NCI-H1092 (cell line): ENCODE measurements at places on chromosomes 2 and 18.

DNA sequence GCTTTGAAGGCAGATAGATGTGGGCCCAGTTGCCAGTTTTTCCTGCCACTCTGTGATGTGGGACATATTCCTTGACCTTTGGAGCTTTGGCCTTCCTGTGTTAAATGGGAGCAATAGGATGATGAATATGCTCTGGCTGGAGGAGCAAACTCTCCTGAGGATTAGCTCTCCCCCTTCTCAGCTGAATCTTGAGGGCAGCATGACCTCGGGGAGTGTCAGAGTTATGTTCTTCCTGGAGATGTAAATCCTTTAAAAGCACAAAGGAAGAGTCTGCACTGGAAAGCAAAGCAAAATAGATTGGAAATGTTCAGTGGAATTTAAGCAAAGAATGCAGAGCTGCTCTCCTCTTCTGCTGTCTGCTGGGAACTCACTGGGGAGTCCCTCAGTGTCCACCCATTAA, 160.1 kb downstream of the ALK start:
- DNase-seq, result no peak

DNA sequence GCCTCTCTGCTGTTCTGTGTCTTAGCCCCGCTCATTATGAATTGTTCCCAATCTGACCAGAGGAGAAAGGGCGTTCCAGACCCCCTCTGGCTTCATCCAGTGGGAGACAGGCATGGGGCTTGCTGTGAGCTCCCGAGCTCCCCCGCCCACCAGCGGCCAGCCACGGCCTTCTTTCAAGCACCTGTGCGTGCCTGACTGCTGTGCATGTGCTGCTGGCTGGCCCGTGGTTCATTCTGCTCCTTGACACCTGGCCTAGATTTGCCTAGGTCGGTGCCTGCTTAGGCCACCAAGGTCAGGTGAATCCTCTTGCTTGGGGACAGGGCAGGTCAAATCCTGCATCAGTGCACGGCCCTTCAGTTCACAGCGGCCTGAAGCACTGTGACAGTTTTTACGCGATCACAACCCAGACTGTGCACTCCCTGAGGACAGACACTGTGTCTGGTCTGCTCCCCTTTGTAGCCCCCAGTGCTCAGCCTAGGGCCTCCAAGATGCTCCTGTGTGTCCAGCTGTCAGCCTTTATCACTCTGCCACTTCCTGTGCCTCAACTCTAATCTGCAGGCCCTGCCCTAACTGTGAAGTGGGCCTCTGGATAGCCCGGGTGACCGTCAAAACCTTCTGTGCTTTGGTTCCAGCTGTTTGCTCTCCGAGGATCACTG, 3.6 kb upstream of the LPIN1 start:
- no peak for DNase-seq

GRCh38 chr2:8328217-8328616, 353.6 kb upstream of the ID2 start:
- no peak for DNase-seq

DNA sequence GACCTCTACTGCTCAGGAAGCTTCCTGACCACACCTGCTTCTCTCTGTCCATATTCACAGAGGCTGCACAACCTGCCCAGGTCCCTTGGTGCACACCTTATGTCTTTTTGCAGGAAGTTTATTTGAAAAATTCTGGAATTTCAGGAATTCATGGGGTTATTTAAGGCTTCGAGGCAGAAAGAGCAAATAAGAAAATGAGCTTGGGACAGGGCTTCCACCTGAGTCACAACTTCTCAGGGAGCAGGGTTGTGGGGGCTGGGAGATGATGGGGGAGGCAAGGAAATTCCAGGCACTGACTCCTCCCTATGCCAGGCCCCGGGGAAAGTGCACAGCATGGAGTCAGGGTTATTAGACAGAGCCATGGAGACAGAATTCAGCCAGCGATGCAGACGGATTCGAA, 57.7 kb downstream of the INHBB start:
- no peak for DNase-seq

DNA sequence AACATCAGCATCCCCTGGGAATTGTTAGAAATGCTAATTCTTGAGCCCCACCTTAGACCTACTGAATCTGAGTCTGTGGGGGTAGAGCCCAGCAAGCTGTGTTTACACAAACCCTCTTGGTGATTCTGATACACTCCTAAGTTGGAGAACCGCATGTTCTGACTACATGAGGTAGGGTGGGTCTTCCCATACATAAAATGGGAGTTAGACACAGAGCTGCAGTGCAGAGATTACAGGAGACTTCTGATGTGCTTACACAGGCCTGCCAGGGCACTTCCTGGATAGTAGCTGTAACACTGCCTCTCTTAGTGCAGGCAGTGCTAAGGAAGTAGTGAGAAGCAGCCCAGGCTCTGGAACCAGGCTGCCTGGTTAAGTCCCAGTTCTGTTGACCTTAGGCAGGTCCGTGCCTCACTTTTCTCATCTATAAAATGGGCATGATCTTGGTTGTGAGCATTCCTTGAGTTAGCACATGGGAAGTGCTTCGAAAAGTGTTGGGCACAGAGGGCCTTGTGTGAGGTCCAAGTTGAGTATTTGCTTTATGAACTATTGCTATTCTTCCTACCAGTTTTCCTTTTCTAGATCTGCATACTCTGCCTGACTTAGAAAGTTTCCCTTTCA, 67.3 kb downstream of the GLI2 start:
- no peak for DNase-seq

- no peak for DNase-seq
Observed at GRCh38 chr2:206432193-206433082, 10.9 kb upstream of the ADAM23 start.

DNA sequence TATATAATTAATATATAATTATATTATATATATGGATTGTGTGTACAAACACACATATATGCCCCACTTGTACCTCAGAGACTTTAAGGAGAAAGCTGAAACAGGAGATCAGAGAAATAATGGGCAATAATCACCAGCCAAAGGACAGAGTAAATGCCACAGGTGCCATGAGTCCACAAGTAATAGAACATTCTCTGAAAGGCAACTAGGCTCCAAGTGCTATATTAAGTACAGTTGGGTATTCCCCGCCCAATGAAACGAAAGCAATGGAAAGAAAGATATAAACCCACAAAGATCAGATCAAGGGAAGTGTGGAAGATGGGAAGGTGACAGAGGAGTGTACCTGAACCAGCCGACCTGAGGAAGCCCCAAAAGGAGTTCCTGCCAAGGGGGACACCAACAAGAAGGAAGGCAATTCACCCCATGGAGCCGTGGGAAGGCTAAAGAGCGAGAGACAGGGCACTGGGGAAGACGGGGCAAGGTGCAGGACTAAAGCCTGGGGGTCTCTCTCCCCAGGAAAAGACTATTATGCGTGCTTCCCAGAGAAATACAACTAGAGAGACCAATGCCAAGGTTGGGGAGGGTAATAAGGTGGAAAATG, 19.0 kb downstream of the DYM start:
- DNase-seq, result no peak

DNA sequence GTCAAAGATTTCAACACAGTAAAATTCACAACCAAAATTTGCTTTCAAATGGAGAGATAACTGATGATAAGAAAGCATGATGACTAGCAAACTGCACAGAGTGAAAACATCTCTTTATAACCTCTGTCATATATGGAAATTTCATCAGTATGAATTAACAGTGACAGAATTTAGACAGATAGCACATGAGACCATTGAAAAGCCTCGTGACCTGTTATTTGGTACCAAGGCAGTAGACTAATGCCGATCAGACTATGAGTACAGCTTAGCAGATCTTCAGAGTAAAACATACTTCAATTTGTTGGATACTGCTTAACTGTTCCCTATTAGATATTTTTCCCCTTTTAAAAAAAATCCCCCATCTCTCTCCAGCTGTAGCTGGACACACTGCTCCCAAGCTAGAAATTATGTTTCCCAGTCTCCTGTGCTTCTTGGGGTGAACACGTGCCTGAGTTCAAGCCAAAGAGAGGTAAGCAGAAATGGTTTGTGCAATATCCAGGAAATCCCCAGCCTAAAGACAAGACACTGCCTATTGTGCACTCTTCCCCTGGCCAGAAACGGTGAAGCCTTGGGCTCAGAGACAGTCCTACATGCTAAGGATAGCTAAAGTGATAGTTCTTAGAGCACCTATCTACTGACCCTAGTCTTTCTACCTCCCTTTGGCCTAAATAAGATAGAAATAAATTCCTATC, 256.1 kb downstream of the NCKAP5 start:
- DNase-seq, result no peak

- no peak for DNase-seq
Observed at GRCh38 chr2:100524331-100524730, 38.5 kb upstream of the PDCL3 start.

DNA sequence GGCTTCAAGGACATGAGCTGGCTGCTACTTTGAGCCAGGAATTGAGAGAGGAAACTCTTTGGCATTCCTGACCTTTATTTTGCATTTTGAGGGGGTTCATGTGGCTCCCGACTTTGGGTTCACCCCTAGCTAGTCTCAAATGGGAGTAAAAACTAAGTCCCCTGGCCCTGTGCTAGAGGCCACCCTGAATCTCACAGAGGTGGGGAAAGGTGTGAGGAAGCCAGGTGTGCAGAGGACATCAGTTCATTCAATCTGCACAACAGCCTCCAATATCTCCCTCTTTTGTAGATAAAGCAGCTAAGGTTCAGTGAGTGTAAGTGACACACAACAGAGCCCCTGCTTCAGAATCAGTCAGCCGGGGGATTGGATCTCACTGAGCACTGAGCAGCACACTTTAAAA, 325.7 kb downstream of the DCDC2C start:
- no peak for DNase-seq

DNA sequence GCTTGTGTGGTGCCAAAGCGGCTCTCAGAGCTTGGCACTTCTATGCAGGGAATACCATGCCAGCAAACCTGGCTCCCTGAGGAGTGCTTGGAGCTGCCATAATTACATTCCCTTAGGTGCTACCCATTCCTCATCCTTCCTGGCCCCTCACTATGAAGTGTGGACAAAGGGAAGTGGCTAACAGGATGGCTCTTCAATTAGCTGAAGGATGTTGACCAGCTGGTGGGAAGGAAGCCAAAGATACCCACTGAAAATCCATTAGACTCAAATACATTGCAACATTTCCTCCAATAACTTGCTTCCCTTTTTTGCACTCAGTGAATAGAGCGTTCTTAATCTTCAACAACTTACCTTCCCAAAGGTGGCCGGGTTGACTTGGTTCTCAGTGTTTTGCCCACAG, 8.5 kb downstream of the RFX8 start:
- DNase-seq, result no peak

DNA sequence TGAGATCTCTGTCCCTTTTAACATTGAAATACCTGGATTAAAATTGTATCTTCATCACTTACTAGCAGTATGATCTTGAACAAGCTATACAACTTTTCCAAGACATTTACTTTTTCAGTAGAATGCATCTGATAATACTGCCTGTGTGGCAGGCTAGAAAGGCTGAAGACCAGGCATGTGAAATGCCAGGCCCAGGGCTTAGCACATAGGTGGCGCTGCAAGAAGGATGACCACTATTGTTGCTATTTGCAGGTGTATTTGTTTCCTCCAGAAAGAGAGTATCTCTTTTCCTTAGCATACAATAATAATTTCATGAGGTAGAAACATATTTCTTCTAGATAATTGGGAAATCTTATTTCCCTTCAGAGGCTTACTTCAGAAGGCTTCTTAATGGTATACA, 331.3 kb downstream of the THSD7B start:
- no peak for DNase-seq

DNA sequence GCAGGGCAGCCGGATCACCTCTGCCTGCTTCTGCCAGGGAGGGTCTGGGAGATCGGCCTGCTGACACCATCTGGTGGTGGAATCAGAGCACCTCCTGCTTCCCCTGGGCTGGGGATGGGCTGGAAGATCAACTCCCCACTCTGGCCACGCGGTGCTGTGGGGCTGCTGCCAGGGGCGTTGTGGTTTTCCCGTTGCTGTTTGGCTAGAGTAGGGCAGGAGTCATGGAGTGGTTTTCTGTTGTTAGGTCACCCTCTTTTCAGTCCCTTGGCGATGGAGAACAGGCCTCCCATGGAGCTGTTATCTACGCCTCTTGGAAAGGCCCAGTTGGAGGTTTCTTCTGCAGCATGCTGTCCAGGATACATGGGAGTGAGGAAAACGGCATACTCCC, 15.2 kb downstream of the BCL2L11 start:
- DNase-seq, result no peak

DNA sequence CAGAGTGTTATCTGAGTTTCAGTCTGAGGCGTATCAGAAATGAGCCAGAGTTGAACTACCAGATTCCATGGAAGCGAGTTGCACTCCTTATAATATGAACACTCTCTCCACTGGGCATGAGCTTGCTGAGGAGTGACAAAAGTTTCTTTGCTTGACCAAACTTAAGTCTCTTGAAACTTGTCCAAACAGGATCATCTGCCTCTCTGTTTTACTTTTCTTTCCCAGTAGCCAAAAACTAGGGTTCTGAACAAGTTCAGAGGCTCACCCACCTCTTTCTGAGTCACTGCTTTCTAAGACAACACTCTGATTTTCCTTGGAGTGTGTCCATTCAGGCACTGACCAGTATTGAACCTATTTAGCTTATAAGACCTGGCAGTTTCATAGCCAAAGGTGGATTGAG, 233.2 kb upstream of the TCF4 start:
- DNase-seq, result no peak

GRCh38 chr2:168692132-168692744, 110.2 kb upstream of the NOSTRIN start:
- DNase-seq, result no peak

GRCh38 chr2:84276590-84277255, 182.4 kb downstream of the SUCLG1 start:
- DNase-seq, result no peak

GRCh38 chr2:48066000-48066399, 159.7 kb upstream of the FBXO11 start:
- no peak for DNase-seq

GRCh38 chr2:61356958-61357350, 113.9 kb downstream of the USP34 start:
- no peak for DNase-seq

DNA sequence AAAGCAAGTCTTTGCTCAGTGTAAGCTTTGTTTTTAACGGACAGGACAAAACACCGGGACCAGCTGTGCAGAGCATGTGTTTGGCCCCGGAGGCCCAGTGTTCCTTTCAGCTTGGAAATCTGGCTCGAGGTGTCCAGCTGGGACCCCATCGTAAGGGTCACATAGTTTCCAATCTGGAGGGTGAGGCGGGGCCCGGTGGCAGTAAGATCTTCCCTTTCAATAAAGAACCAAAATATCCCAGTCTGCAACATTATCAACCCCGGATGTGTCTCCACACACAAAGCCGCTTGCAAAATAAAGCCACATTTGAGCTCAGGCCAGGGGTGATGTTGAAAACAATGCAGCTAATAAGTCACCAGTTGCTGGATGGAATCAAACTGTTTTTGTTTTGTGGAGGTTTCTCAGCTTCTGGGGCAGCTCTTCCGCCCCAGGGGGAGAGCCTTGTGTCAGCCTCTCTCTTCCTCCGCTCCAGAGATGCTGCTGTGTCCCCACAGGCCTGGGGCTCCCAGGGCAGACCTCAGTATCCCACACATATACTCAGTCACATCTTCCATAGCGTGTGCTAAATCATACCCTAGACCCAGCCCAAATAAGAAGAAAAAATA, 138.6 kb upstream of the GLI2 start:
- DNase-seq, result no peak

DNA sequence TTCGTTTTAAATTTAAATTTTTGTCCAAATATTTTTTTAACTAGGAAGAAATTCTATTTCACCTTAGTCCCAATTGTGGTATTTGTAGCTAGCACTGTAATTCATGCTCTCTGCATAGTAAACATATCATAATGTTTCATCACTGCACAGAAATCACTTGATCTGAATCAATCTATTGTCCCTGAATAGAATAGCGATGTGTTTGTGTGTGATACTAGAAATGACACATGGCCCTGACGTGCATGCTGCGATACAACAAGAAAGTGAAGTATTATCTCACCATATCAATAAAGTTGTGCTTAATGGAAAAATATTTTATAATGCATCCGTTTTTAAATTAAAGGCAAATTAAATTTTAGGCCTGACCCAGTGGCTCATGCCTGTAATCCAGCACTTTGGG, 10.0 kb downstream of the TTL start:
- DNase-seq, result no peak
